NCI-H146 (cell line): ENCODE measurements at places on chromosomes 2 and 18.

GRCh38 chr2:107418708-107419107 lies 408.0 kb upstream of the RGPD4 start:
- DNase-seq, result no peak

- DNase-seq, result no peak
These were observed 3.8 kb upstream of the RHBDD1 start for GRCh38 chr2:226832061-226832460.

- no peak for DNase-seq
These were observed 40.4 kb downstream of the FRZB start for GRCh38 chr2:182826064-182826463.

DNA sequence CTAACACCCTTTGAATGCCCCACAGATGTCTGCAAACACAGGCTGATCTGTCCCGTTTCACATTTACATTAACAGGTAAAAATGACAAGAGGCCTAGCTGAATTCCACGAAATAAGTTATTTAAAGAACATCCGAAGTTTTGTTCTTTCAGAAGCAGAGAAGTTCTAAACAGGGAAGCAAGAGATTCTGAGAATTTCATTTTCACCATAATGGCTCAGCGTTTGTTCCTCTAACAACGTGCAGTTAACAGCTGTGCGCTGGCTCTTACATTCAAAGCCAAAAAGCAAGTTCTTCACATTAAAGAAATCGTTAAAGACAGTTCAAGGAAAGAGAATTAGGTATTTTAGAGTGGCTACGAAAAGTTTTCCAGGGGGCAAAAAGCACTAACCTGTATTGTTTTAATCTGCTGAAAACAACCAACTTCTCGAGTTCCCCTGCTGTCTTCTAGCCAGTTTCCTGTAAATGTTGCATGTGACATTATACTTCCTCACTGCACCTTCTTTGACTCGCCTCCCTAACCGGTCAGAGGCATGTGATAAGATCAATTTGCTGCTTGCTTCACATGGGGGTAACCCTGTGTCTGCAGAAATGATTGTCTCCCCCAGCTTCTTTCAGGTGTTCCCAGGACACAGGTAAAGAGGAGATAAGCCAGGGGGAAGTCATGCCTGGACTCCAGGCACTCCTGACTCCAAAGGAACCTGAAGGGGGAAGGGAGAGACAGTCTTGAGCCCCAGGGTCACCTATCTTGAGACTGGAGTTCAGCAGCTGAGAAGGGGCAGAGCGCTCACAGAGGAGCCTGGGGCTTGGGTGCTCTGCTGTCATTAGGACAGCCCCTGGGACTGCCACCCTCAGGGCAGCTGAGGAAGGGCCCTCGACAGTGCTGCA lies 36.8 kb upstream of the WIPF1 start:
- DNase-seq, result no peak

DNA sequence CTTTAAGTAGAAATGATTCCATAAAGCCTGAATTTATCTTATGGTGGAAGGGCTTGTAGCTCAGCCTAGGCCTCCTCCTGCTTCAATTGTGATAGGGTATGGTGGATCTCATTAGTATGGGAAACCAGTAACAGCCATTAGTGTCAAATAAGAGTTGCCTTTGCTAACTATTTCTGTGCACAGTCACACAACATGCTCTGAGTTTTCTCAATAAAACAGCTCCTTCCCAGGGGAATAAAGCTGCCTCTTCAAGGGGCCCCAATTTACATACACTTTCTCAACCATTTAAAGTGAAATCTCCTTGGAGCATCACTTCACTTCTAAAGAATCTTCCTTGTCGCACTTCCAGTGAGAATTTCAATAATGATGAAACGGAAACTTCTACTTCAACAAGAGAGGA lies 53.4 kb downstream of the KLF7 start:
- no peak for DNase-seq

DNA sequence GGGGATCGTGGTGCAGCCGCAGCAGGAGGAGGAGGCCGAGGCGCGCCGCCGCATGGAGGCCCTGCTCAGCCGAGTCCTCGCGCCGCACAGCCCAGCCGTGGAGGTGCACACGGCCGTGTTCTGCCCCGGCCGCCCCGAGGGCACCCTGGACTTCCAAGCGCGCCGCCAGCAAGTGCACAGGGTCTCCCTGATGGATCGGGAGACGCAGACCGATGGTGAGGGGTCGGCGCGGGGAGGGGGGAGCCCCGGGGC lies 5.1 kb upstream of the SPATA3 start:
- no peak for DNase-seq
